ENCODE measurements at places on chromosomes 16 and 17.
A peak's percentile ranks its signal among the peaks of the same experiment; 100 is the strongest.

DNA sequence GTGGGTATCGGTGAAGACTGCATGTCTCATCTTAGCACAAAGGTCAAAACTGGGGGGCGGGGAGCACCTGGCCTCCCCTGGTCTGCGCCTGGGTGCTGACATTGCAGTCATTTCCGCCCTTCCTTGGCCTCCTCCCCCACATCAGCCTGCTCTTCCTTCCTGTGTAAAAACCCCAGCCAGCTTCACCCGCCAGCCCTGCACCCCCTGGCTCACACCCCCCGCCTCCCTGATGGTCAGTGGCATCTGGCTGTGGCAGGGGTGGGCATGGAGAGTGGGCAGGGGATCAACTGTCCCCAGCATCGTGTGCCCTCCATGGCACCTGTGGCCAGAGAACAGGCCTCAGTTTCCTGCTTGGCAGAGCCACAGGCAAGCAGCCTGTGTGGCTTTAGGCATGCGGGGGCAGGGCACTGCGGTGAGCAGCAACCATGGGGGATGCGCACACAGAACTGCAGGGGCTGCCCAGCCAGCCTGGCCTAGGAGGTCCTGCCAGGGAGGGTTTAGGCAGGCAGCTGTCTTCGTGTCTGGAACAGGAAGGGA lies 26.5 kb upstream of the LASP1NB start:
- no peak for DNase-seq

DNA sequence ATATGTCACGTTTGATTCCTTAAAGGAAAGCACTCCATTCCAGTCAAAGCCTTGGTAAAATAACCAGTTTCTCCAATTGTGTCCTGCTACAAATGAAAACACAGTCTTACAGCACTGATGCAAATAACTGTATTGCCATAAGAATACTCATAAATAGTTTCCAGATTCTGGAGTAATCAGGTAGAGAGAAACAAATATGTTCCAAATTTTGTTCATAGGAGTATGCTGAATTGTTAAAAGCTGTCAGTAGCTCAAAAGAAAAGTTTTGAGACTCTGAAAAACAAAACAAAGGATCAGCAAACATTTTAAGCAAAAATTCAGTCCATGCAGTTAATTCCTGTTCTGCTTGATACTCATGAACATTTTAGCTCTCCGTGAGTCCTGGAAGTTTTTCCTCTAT lies 7.8 kb downstream of the DHRS7B start:
- no peak for DNase-seq

DNA sequence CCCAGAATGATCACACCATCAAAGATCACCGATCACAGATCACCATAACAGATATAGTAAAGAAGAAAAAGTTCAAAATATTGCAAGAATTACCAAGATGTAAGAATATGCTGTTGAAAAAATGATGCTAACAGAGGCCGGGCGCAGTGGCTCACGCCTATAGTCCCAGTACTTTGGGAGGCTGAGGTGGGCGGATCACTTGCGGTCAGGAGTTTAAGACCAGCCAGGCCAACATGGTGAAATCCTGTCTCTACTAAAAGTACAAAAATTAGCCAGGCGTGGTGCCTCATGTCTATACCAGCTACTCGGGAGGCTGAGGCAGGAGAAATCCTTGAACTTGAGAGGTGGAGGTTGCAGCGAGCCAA lies 53.2 kb downstream of the CPPED1 start:
- DNase-seq: no peak

- DNase-seq: no peak
These were observed 25.2 kb downstream of the DEF8 start for GRCh38 chr16:89973654-89974335.

DNA sequence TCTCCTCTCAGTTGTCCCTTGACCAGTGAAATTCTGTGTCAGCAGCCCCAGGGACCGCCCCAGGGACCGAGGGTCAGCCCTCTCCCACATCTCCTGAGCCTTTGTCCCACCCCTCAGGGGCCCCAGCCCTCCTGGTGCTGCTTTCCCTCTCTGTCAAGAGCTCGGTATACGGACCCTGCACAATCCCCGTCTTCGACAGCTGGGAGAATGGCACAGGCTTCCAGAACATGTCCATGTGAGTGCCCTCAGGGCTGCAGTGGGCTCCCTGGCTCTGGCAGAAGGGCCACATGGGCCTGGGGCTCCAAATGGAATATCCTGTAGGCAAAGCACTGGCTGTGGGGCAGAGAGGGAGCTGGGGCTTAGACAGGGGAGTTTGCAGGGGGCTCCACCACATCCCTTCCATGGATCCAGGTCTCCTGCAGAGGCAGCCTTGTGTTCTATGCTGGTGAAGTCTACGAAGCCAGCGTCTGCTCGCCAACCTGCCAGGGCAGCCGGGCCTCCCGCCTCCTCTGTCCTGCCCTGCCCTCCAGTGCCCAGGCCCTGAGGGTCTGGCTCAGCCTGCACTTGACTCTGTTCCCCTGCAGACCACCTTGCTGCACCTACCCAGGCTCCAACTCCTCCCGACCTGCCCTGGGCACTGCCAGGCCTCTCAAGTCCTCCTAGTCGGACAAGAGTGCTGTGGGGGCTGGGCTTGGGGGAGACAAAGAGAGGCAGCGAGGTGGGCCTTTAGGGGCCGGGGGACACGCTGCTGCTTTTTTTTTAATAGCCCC lies 28.0 kb downstream of the ADGRG5 start:
- no peak for DNase-seq

DNA sequence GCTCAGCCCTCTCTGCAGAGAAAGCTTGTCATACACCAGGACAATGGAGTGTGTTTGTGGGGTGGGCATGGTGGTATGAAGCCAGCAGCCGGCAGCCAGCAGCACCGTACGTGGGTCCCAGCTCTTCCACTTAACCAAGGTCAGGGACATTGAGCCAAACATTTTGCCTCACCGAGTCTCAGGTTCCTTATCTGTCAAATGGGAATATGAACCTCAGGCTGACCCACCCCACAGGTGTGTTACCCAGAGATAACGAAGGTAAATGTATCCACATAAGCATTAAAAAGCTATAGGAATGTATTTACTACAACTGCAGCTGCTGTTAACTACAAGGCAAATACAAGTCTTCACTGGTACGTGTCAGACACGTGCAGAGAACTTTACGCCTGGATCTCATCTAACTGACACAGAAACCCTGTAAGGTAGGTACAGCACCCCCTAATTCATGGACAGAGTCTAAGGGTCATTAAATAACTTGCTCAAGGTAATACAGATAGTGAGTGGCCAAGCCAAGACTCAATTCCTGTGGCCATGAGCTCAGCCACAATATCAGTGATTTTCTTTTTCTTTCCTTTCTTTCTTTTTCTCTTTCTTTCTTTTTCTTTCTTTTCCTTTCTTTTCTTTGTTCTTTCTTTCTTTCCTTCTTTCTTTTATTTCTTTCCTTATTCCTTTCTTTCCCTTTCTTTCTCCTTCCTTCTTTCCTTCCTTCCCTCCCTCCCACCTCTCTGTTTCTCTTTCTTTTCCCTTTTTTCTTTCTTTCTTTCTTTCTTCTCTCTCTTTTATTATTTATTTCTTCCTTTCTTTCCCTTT lies 990 bp downstream of the SLC5A11 start:
- DNase-seq: no peak

DNA sequence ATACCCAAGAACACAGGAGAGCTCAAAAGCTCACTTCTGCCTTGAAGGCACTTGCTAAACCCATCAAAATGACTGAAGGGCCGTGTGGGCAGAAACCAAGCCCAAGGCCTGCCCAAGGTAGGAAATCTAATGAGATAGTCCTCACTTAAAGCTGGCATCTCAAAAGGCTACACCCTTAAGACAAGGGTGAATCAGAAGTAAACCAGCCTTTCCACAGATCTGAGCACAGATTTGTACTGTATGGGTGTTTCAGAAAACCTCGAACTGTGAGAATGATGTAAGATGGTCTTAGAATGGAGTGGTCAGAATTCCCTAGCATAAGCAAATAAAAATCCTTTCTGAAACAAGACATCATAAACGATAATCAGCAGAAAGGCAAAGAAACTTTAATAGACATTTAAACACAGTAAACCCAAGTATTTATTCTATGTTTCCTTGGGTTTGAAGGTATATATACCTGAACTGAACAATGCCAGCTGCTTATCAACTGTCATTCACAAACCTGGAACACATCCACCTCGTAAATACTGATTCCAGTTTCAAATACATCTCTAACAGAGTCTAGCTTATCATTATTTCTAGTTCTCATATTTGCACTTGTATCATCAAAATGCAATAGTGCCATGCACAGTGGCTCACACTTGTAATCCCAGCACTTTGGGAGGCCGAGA lies 37.8 kb downstream of the GLG1 start:
- DNase-seq: no peak

DNA sequence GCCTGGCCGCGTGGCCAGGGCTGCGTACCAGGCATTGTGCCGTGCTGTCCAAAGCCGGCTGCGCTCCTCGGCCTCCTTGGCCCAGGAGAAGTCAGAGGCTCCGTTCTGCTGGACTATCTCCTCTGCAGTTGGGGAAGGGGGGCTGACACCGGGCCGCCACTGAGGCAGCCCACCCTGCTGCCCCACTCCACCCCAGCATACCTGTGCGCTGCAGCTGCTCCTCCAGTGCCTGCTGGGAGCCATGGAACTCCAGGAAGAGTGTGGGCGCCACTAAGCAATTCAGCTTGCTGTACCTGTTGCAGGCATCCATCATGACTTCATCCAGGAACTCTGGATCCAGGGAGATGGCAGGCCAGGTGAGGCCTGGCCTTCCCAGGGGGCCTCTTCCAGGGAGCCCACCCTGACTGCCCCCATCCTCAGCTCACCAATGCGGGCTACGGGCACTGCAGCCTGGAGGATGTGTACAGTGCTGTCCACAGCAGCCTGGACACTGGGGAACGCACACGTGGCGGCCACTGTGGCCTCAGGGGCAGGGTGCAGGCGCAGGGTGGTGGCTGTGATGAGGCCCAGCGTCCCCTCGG lies 2.9 kb downstream of the LDHD start:
- no peak for DNase-seq

DNA sequence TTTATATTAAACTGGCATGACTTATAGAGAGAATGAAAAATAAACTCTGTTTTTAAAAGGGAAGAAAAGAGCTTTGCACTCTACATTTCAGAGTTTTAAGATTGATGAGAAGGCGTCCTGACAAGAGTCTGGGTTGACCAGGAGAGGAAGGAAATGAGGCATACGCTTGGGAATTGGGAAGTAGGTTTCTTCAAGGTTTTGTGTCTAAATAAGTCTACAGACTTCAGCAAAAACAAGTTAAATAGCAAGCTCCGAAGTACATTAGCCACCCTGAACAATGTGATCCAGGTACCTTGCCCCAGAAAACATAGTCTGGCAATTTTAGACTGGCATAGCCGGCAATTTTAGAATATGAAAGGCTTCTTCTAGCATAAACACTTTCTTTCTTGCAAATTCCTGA lies 28.5 kb upstream of the CCDC182 start:
- DNase-seq: no peak

GRCh38 chr16:56349711-56350161 lies 75.6 kb downstream of the AMFR start:
- DNase-seq: no peak

- DNase-seq: peak; percentile 26
These were observed 52.3 kb downstream of the NT5M start for GRCh38 chr17:17355426-17355825.

DNA sequence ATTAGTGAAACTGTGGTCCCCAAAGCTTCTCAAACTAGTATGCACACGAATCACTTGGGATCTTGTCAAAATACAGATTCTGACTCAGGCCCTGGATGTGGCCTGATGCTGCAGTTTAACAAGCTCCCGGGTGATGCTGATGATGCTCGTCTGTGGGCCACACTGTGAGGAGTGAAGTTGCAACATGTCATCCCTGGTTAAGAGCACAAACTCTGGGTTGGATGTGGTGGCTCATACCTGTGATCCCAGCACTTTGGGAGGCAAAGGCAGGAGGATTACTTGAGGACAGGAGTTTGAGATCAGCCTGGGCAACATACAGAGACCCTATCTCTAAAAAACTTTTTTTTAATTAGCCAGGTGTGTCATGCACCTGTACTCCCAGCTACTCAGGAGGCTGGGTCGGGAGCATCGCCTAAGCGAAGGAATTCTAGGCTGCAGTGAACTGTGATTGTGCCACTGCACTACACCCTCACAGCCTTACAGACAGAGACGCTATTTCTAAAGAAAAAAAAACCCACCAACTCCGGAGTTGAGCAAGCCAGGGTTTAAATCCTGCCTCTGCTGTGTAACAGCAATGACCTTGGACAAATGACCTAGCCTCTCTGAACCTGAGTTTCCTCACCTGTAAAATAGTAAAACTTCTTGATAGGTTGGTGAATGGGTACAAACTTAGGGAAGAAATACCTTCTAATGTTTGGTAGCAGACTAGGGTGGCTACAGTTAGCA lies 24.4 kb upstream of the ABAT start:
- DNase-seq: no peak

DNA sequence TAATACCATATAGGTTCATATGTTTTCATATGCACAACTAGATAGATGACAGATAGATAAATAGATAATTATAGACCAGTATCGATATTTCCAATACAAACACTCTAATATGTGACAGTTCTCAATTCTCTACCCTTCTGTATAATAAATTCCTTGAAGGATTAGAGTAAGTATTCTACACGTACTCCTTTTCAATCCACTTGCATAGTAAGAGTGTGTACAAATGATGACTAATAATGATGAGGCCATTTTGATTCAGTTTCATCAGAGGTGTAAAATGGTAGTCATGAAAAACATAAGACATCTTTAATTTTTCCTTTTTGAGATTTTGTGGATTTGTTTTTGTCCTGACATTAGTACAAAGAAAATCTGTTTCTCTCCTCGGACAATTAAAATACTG lies 188.3 kb upstream of the WSB1 start:
- DNase-seq: no peak

DNA sequence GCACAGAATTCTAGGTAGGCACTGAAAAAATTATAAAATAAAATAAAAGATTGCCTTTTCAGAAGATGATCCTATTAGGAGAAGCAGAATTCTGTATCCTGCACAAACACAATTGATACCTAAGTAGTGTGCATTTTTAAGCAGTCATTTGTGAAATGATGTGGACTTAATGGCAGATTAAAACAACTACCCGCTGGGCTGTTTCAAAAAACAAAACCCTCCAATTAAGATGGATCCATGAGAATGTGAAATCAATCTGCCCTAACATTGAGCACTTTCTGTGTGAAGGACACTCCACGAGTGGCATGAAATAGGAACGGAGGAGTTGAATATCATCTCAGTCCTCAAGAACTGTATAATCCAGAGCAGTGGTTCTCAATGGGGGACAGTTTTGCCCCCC lies 1012.8 kb upstream of the EEF2KMT start:
- no peak for DNase-seq

- no peak for DNase-seq
These were observed 4.2 kb downstream of the IRX3 start for GRCh38 chr16:54282202-54282927.
